ENCODE measurements at places on chromosomes 3 and 15.
A peak's percentile ranks its signal among the peaks of the same experiment; 100 is the strongest.

- DNase-seq = no peak
Measured at GRCh38 chr15:49185473-49185872, 15.4 kb downstream of the GALK2 start.

DNA sequence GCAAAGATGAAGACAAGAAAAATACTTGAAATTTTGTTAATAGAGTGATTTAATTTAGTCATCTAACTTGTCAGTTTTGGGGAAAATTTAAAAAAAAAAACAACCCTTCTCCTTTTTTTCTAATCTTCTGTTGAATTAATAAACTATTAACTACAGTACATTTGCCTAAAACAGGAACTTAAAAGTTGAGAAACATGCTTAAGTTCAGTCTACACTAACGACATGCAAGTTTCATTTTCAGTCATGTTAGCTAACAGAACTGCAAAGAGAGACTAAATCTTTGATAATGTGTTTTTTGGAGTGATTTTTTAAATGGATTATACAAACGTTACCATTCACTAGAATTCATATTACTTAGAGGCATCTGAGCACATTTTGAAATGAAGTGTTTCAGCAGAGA, 71.9 kb upstream of the MBNL1 start:
- DNase-seq = no peak

DNA sequence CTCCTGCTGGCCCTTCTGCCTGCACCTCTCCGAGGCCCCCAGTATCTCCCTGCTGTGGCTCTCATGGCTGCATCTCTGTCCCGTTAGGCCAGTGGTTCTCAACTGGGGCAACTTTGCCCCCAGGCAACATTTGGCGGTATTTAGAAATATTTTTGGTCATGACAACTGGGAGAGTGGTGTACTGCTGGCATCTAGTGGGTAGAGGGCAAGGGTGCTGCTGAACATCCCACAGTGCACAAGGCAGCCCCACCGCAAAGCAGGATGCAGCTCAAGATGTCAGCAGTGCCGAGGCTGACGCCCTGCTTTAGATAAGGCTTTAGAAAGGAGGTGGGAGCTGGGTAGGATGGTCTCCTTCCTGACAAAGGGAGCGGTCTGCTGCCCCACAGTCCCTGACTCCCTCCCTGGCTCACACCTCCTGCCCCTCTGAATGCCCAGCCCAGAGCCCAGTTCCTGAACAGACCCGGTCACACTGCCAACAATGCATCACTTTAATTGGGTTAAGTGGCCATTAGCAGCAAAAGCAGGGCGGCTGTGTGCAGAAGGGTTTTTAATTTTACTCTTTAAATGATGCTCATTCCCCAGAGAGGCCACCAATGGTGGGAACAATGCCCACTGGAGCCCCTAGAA, 68.8 kb upstream of the TMEM115 start:
- DNase-seq = no peak

GRCh38 chr15:70196372-70197316, 98.9 kb upstream of the TLE3 start:
- DNase-seq = peak; percentile 99

- peak; percentile 18 for DNase-seq
Measured at GRCh38 chr3:151265866-151266265, 12.5 kb downstream of the P2RY14 start.

DNA sequence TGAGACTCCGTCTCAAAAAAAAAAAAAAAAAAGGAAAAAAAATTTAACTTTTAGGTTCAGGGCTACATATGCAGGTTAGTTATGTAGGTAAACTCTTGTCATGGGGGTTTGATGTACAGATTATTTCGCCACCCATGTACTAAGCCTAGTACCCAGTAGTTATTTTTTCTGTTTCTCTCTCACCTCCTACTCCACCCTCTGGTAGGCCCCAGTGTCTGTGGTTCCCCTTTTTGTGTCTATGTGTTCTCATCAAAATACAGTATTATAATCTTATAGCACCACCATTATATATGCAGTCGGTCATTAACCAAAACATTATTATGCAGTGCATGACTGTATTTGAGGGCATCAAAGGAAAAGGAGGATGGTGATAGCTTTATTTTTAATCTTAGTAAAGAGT, 47.3 kb downstream of the CHP1 start:
- no peak for DNase-seq

GRCh38 chr3:46293991-46294833, 52.0 kb downstream of the CCR3 start:
- DNase-seq = no peak

GRCh38 chr3:50671331-50671730, 3.4 kb upstream of the DOCK3 start:
- DNase-seq = no peak

DNA sequence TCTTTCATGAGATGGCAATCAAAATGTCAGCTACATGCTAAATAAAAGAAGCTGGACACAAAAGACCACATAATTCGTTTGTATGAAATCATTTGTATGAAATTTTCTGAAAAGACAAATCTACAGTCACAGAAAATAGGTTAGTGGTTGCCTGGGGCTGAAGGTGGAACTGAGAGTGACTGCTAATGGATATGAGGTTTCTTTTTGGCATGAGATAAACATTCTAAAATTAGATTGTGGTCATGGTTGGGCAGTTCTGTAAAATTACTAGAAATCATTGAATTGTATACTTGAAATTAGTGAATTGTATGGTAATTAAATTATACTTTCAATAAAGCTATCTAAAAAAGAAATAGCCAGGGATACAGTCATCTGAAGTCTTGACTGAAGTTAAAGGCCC, 2.7 kb upstream of the DMXL2 start:
- no peak for DNase-seq

- DNase-seq = no peak
Measured at GRCh38 chr3:9117220-9117619, 132.2 kb downstream of the SRGAP3 start.

- DNase-seq = no peak
Measured at GRCh38 chr15:99282121-99282520, 30.8 kb downstream of the LRRC28 start.
